Activated CD4-positive, alpha-beta memory T cell treated with anti-CD3 and anti-CD28 coated beads, Interleukin-2, amount 10 ng/mL, durations not matched to agents 7 days and 5 days (primary cell): ENCODE measurements at places on chromosomes 11 and 22.

GRCh38 chr11:22707119-22707899 is 40.9 kb downstream of the GAS2 start:
- H3K36me3 ChIP-seq = no peaks in the 10 kb centered on the region
- H3K4me1 ChIP-seq = no peaks in the 10 kb centered on the region
- no peak overlapping the region for H3K27ac ChIP-seq
- no peak for DNase-seq

- H3K4me1 ChIP-seq = peaks cover 29% of the 10 kb centered on the region
- no peak for DNase-seq
- H3K27me3 ChIP-seq = peaks cover 33% of the 10 kb centered on the region
- no peaks in the 10 kb centered on the region for H3K36me3 ChIP-seq
- no peak within 1 kb of the TSS for H3K27ac ChIP-seq
Measured at GRCh38 chr22:17121233-17122195, at the start of gene TMEM121B. Gene TMEM121B (minus strand): TSS chr22:17121360. CDS start chr22:17121127, 233 bp downstream.

- peaks cover 12% of the 10 kb centered on the region for H3K4me1 ChIP-seq
- peaks cover 2% of the 10 kb centered on the region for H3K27me3 ChIP-seq
- no peaks in the 10 kb centered on the region for H3K36me3 ChIP-seq
- no peak for DNase-seq
- no peak overlapping the region for H3K27ac ChIP-seq
Measured at GRCh38 chr11:36147491-36147890, 141.7 kb downstream of the COMMD9 start.

DNA sequence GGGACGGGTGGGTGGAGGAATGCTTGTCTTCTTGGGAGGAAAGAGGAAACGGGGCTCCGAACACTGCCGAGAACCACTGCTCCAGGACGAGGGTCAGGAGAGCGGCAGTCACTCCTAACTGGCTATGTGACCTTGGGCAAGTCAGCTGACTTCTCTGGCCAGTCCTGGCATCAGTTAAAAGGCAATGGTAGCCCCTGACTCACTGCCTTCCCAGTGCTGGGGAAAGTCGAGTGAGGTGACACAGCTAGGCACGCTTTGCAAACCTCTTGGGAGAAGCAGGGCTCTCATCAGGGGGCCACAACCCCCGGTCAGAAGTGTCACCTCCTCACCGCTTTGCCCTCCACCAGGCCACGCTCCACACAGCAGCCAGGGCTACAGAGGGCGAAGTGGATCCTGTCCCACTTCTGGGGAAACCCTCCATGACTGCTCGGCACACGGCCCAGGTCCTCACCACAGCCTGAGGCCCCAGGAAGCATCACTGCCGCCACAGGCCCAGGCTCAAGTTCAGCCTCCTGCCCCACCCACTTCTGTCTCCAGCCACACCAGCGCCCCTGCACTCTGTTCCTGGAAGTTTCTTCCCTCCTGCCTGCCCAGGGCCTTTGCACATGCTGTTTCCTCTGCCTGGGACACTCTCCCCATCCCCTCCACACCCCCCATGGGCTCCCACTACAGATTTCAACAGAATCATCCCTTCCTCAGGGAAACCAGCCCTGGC is 16.3 kb downstream of the IL2RB start:
- DNase-seq = no peak
- H3K27me3 ChIP-seq = no peaks in the 10 kb centered on the region
- peaks cover 47% of the 10 kb centered on the region for H3K4me1 ChIP-seq

DNA sequence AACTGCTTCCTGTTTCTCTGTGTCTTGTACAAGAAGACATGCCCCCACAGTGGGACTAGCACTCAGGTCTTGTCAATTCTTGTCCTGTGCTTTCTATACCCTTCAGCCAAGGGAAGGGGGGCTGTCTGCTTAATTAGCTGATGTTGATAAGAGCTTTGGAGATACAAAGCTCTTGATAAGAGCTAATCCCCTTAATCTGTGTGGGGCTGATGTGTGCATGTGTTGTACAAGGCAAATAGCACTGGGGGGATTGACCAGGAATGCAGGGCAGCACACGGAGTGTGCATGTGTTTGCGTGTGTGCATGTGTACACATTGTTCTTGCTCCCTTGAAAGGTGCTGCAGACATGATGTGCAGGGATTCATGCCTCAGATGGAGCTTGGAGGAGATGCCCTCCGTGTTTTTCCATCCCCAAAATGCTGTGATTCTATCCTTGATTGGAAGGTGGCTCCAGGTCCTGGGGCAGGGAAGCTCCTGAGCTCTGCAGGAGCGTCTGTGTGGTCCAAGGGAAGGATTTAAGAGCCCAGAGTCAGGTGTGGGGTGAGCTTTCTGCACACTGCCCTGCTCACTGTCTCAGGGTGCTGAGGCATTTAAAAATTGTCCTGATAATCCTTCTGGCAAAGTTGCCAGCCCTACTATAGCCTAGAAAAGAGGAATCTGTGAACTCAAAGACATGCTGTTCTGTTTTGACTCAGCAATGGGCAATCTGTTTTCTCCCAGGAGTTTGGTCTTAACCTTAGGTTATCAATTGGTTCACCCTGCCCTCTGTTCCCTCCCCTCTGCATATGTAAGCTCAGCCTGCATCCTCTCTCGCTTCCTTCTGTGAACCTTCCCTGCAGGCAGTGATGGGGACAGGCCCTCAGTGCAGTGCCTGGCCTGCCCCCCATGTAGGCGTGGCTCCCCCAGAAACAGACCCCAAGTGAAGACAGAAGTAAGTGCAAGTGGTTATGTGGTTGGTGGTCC is 102.0 kb downstream of the GRIK4 start:
- H3K27me3 ChIP-seq = peaks cover 2% of the 10 kb centered on the region
- DNase-seq = no peak
- no peak overlapping the region for H3K27ac ChIP-seq
- peaks cover 8% of the 10 kb centered on the region for H3K4me1 ChIP-seq

- no peak overlapping the region for H3K27ac ChIP-seq
- H3K36me3 ChIP-seq = no peaks in the 10 kb centered on the region
- H3K4me1 ChIP-seq = no peaks in the 10 kb centered on the region
- no peak for DNase-seq
- no peaks in the 10 kb centered on the region for H3K27me3 ChIP-seq
Measured at GRCh38 chr11:114820621-114821020, 142.3 kb downstream of the NXPE2 start.
